Hematopoietic multipotent progenitor cell treated with erythropoietin and hydrocortisone succinate and interleukin-3 and kit ligand, for 17 days (in vitro differentiated cells): ENCODE measurements at places on chromosomes 2 and 18.

DNA sequence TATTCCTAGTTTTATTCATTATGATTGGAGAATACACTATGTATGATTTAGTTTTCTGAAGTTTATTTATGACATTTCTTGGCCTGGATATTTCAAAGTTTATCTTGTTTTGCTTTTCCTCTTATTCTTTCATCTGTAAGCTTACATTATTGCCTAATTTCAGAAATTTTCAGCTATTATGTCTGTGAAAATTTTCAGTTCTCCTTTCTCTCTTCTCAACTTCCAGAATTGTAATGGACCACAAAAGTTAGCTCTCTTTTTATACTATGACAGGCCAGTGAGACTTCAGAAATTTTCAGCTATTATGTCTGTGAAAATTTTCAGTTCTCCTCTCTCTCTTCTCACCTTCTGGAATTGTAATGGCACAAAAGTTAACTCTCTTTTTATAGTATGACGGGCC is 97.2 kb upstream of the SCN7A start:
- no peak for DNase-seq

GRCh38 chr2:10170256-10170655 is 47.7 kb downstream of the RRM2 start:
- DNase-seq = no peak

DNA sequence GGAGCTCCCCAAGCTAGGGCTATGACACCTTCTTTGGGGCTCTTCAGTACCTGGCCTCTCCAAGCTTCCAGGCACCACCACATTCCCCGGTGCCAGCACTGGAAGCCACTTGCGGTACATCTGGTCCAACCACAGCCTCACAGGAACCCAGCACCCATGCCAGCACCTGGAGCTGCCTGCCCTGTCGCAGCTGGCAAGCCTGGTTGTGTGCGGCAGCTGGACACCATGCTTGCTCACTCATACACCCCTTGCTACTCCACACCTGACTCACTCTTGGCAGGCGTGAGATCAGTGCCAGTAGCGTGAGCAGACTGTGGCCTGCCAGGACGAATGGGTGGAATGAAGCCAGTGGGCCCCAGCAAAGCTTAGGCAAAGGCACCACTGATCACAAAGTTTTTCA is 34.0 kb downstream of the LRRTM4 start:
- no peak for DNase-seq

DNA sequence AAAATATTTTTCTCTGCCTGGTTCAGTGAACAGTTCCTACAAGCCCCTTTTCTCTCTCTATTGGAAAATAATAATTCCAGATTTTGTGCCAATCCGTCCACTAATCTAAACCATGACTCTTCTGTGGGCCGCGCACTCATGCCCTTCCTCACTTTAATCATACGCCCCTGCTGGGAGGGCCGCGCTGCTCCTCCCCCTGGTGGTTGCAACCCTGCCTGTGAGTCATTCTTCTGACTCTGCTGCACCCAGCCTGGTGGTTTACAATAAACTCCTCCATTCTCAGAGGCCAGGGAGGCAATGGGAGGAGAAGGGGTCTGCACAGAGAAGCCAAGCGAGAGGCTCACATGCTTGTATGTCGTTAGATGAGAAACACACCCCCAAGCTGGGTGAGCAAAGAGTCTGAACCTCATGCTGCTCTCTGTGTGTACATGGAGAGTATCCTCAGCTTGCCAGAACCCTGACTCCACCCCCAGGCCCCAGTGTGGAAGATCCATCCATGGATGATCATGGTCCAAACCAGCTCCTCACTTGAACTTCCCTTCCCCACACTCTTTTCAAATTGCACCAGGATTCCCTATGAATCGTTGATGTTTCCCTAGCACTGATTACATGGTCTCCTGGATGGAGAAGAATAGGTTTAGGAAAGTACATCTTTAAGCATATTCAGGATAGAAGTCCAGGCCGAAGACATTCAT is 228.9 kb downstream of the ANKRD30B start:
- no peak for DNase-seq

- DNase-seq = no peak
These were observed 78.2 kb downstream of the PIK3C3 start for GRCh38 chr18:42033137-42033810.

DNA sequence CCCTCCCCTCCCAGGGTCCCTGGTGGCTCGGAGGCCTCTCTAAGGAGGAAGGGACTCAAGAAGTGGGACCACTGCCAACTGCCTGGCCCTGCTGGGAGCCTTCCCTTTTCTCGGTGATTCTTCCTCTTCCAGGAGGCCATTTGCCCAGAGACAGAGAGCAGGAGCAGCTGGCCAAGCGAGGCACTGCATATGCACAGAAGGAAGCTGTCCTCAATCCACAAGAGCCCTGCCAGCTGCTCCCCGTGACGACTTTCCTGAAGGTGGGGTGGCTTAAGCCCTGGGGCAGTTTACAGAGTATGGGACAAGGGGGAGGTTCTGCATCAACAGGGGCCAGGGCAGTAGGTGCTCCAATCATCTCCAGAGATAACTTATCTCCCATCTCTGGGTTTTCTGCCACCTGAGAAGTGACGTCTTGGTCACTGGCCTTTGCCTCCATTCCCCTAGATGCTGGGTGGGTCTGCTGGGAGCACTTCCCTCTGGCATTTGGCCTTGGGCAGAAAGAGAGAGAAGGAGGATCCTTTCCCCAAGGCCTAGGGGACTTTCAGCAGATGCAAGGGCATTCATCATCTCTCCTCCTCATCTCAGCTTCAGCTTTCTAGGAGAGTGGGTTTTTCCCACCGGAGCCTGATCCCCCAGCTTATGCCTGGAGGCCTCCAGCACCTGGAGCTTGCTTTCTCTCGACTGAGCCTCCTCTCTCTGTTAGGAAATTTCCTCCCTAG is 28.5 kb downstream of the CIB4 start:
- DNase-seq = no peak

DNA sequence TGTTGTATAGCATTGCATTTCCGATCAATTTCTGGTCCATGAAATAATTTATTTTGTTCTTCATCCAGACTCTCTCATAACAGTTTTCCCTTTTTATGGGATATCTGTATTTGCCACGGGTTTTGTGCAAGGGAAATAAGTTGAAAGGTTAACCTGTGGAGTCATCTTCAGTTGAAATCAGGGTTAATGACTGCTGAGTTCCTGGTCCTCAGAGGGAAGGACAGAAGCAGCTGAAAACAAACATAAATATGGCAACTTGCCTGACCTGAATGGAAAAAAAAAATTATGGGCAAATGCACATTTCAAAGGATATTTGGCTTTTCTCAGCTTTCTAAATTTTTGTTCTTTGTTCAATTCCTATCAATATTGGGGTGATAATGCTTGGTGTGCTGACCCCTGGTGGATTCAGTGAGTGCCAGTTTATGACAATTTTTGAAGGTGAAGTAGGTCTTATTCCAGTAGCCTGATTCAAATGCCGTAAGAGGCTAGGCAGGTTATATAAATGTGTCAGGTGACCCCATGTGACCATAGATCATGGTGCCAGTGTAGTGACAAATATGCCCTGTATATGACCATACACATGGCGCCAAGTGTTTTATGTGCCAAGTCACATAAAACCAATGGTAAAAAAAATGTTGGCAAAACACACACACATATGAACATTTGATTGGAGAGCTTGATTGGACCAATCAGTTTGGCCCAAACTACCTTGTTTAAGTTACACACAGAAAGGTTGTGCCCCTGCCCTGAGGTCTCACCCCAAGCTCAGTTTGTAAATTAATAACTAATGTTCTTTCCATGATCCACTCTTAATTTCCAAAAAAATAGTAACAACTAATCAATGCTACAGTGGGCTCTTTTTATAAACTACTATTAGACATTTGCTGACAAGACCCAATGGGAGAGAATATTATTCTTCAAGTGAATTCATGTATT is 47.6 kb upstream of the FAM124B start:
- DNase-seq = no peak

DNA sequence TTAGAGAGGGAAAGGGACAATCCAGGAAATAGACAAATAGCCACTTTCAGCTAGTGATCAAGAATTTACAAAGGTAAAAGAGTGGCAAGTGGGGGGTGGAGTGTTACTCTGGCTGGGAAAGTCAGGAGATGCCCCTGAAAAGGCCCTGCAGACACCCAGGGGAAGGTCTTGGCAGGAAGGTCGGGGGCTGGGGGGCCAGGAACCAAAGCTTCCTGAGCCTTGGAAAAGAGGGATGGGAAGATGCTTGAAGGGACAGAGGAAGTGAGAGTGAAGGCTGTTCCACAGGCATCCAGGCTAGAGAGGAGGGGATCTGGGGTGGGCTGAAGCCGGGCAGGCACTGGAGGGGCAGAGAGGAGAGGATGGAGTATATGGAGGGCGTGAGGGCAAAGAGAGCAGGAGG is 3.9 kb upstream of the TMEM37 start:
- no peak for DNase-seq

DNA sequence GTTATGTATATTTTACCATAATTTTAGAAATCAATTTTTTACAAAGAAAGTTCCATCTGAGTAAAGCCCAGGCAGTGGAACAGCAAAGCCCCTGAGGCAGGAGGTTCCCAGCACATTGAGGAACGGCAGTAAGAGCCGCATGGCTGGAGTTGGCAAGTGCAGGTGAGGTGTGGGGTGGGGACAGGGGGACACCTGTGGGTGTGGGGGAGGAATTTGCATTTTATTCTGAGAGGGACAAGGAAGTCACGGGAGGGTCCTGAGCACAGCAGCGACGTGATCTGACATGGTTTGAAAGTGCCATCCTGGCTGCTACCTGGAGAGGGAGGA is 16.1 kb upstream of the ADI1 start:
- no peak for DNase-seq

GRCh38 chr18:22399949-22400348 is 17.8 kb downstream of the CTAGE1 start:
- DNase-seq = no peak

DNA sequence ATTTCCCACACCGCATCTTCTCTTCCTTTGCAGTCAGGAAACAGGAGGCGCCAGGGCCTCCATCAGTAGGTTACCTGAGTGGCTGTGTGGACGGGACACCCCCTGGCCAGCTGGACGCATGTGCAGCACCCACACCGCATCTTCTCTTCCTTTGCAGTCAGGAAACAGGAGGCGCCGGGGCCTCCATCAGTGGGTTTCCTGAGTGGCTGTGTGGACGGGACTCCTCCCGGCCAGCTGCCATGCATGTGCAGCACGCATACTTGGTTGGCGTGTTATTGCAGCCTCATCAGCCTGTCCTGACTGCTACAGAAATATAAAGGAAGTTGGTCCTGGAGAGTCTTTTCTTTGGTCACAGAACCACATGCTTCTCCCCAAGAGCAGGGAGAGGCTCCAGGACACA is 74.6 kb downstream of the DCDC2C start:
- no peak for DNase-seq

DNA sequence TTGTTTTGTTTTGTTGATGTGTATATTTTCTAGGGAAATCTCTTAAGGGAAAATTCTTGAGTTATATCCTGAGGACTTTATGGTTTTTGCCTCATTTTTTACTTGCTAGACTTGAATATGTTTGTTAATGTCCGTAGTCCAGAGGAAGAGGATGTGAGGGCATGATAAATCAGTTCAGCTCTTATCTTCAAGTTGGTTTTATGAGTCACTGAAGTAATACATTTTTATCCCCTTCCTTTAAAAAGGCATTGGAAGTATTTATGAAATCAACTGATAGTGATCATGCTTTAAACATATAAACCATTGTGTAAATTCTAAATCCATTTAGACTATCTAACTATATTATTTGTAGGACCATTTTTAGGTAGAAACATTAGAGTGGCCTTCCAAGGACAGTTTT is 43.9 kb upstream of the CYBRD1 start:
- DNase-seq = no peak

DNA sequence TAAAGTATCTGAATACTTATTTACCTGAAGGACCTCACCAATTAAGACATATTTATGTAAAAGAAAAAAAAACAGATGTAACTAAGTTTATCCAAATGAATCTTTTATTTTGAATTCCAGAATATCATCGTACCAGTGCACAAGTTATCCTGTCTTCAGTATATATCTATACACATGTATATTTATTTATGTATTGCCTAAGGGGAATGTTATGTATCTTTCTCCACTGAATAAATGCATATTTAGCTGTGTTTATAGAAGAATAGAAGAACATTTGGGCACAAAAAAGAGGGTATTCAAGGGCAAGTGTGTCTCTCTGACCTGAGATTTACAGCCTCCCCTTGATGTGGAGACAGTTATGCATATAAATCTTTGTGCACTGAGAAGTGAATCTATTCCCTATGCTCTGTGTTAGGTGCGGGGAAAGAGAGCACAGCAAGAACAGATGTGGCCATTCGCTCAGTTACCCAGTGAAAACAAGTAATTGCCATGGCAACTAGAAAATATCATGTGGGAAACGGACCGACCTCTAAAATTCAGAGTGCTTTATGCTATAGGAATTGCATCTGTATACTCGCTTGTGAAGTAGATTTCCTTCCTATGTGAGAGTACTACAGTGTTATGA is 39.5 kb upstream of the ASXL3 start:
- no peak for DNase-seq

GRCh38 chr2:172449911-172450550 is 22.6 kb downstream of the ITGA6 start:
- no peak for DNase-seq
